Stimulated activated CD4-positive, alpha-beta T cell treated with anti-CD3 and anti-CD28 coated beads, Interleukin-15, amount 100 ng/mL, for 1 hour (primary cell): ENCODE measurements at places on chromosomes 1 and 21.

DNA sequence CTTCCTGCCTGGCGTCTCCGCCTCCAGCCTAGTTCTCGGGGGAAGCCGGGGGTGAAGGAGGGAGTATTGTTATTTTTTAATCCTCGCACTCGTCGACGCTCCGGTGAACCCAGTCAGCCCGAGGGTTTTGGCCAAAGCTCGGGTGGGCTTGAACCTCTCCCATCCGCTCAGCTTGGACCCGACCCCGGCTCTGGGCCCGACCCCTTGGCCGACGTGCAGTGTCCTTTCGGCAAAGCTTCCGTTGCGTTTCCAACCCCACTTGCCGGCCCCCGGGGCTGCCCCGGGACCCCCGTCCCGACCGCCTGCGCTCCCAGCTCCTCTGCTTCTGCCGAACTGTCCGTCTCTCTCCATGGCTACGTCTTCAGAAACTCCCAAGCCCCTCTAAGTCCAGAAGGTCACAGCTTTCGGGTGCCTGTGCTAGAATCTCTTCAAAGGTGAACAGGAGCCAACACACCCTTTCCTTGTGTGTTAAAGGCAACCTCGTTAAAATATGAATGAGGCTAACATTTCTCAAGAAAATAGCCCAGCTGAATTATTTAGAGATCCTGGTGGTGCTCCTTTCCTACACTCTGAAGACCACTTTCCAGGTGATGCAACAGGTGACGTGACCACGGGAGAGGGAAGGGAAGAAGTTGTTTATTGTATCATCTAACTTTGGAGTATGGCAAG is 647 bp downstream of the DESI2 start:
- no peak for DNase-seq

GRCh38 chr1:193094112-193094511 is 11.1 kb downstream of the GLRX2 start:
- no peak for DNase-seq

DNA sequence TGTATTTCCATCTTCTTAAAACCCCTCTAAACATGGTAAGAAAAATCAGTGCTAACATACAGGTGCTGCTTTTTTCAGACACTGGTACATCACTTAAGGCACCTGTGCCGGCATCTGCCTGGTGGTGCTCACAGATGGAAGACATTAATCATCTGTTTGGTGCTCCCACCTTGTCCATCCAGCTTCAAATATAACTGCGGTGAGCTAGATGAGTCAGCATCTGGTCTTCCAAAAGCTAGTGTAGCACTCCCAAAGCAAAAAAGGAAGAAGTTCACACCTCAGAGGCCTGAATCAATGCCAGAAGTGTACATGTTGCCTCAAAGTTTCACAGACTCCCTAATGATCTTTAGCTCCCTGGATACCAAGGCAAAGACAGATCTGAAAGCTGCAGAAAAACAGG is 44.4 kb downstream of the TM2D1 start:
- no peak for DNase-seq

- DNase-seq, result no peak
Measured at GRCh38 chr1:67791261-67791660, 42.0 kb downstream of the GNG12 start.

DNA sequence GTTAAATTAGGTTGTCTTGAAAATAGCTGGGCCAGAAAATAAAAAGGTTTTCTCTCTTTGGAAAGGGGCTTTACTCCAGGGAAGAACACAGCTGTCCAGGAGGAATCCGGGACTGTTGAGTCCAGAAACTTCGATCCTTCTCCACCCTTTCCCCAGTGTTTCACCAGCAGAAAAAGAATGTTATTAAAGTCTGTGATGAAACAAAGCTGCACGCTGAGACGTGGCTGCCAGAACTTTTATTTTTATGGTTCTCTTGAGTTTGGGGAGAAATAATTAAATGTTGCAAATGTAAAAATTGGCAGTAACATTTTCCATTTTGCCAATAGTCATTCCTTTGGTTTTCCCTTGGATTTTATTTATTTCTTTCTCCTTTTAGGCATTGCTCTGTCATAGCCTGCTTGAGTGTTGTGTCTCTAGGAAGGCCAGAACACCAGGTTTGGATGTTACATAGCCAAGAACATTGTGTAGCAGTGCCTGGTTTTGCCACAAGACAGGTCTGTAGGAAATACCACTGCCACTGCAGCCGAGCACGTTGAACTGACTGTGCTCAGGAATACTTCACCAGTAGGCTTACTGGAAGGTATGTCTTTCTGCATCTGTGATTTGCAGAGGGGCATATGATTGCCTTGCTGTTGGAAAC is 87.4 kb downstream of the ROR1 start:
- DNase-seq, result no peak

DNA sequence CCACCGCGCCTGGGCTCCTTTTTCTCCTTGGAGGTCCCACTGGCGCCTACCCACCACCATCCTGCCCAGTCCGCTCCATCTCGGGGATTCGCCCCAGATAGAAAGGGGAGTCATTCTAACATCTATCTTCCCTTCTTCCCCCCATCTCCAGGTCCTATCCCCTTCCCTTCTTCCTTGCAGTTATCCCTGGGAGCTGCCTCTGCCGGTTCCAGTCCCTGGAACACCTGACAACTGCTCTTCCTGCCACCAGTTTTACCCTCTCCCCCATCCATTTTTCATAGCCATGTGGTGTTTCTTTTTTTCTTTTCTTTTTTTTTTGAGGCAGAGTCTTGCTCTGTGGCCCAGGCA is 12.0 kb upstream of the COL16A1 start:
- DNase-seq, result no peak

- DNase-seq, result no peak
Measured at GRCh38 chr1:27544834-27545233, 54.9 kb upstream of the WASF2 start.

- DNase-seq, result no peak
Measured at GRCh38 chr1:113809670-113810602, 2.3 kb downstream of the RSBN1 start.

DNA sequence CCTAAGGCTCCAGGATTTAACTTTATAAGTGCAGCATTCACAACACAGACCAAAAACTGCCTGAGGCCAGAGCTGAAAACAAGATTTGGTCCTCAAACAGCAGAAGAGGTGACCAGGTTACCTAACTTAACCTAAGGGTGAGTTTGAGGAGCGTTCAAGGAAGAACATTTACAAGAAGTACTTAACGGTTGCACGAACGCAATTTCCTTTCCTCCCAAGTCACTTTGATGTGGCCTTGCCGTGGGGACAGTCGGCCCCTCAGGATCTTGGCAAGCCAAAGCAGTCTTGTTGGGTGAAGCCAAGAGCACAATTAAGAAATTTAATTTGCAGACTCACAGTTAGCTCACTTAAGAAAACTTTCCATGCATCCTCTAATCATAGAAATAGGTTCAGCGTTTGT is 202.6 kb upstream of the COA6 start:
- no peak for DNase-seq

DNA sequence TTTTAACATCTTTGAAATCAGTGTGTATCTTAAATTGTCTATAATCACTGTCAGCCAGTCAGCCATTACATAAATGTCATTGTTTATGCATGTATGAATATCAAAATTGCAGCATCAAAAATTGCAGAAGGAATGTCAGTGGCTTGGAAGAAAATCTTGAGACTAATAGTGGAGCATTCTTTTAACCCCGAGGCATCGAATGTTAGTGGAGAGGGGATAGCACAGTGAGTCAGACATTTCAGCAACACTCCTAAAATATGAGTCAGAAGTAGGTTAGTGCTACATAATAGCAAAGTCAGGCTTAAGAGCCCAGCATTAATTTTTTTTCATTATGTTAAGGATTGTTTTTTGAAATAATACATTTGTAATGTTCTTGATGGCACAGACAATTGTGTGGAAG is 45.5 kb downstream of the SNRPE start:
- DNase-seq, result no peak

DNA sequence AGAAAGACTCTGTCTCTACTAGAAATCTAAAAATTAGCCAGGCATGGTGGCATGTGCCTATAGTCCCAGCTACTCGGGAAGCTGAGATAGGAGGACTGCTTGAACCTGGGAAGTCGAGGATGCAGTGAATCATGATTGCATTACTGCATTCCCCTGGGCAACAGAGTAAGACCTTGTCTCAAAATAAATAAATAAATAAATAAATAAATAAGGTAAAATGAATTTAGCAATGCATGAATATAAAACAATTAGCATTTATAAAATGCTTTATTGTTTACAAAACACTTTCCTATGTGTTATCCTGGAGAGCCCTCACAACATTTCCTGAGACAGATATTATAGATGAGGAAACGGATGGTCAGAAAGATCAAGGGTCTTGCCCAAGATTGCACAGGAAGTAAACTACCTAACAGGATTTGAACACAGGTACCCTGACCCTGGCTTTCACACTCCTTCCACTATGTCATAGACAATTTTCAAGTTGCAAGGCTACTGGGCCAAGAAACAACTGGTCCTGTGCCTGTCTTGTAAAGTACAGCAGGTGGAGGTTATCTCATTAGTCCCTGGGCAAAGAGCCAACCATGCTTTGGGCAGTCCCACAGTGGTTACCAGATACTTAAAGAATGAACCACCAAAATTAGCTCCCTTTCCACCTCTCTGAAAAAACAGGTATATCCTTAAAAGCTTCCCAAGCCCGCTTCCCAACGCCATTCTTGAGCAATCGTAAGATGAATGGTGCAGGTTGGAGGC is 15.4 kb upstream of the VSIG8 start:
- DNase-seq, result no peak

- no peak for DNase-seq
Measured at GRCh38 chr1:238914346-238914745, 472.0 kb upstream of the CHRM3 start.

DNA sequence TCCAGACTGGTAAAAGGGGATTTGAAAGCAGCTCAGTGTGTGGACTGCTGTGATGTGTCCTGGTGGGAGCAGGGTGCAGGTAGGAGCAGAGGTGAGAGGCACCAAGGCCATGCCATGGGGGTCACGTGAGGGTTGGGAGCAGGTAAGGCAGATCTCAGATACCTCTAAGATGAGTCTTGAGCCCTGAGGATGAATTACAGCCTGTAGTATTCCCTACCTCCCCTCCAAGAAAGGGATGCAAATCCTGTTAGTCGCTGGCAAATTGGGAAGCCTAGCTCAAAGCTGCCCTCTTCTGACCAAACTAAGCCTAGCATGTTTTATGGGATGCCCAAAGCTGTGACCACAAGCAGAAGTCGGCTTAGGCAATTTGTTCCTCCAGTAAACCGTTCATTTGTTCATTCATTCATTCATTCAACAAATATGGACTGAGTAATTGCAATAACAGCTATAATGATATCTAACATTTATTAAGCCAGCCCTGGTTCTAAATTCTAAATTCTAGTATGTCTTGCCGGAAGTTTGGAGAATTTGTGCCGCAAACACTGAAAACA is 3.9 kb upstream of the NUAK2 start:
- DNase-seq, result no peak

DNA sequence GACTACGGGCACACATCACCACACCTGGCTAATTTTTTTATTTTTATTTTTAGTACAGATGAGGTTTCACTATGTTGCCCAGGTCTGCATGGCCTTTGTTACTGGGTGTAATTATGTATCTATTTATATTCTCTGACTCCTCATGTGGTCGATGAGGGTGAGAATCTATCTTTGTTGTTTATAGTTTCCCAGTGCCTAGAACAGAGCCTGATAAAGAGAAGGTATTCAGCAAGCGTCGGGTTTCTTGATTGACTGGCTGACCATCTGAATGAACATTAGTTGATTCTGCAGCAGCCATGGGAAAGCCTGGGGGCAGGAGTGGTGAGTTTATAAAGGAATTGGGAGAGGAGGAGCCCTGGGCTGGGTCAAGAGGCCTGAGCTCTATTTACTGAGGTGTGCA is 28.5 kb downstream of the SERINC2 start:
- DNase-seq, result no peak

DNA sequence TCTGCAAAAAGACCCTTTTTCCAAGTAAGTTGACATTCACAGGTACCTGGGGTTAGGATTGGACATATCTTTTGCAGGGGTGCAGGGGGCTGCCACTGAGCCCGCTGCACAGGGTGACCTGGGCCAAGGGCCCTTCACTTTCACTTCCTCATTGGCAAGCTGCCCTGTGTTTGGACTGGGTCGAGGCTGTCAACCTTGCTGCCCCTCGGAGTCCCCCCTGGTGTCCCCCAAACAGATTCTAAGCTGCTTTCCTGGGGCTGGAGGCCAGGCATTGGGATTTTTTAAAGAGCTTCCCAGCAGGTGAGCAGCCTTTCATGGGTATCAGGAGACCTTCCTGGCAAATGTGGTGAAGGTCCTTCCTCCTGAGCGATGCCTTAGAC is 7.9 kb upstream of the UMODL1 start:
- DNase-seq, result no peak

- no peak for DNase-seq
Measured at GRCh38 chr1:235295902-235296350, 32.1 kb downstream of the ARID4B start.

- DNase-seq, result no peak
Measured at GRCh38 chr21:45910155-45910547, 71.4 kb upstream of the COL6A1 start.

GRCh38 chr21:41186755-41187536 is 19.0 kb downstream of the BACE2 start:
- DNase-seq, result no peak

GRCh38 chr1:106289265-106289928 is 767.1 kb upstream of the PRMT6 start:
- no peak for DNase-seq

DNA sequence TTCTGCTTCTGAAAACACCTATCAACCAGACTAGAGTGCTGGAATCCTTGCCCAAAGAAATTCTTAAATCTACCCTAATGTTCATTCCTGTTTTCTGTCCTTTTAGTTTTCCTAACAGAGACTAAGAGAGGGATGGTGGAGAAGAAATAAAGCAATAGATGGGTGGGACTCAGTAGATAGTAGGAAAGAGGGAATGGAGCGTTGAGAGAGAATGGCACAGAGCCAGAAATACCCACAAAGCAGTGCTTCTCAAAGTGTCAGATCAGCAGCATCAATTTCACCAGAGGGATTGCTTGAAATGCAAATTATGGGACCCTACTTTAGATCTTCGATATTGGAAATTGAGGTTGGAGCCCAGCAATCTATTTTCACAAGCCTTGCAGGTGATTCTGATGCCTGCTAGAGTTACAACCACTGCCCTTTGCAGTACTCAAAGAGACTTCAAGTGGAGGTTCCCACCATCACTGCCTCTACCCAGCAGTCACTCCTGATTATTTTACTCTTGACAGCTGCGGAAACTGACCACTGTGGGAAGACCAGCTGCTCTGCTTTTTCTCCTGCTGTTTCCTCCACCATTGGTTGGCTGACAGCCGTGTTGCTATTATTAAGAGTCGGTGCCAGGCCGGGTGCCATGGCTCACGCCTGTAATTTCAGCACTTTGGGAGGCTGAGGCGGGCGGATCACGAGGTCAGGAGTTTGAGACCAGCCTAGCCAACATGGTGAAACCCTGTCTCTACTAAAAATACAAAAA is 11.4 kb upstream of the PRPF3 start:
- no peak for DNase-seq

GRCh38 chr1:27138927-27139326 is 16.0 kb downstream of the SLC9A1 start:
- DNase-seq, result no peak

- no peak for DNase-seq
Measured at GRCh38 chr21:18369115-18369514, 34.5 kb downstream of the TMPRSS15 start.

- no peak for DNase-seq
Measured at GRCh38 chr1:67792741-67793458, 40.4 kb downstream of the GNG12 start.

- DNase-seq, result no peak
Measured at GRCh38 chr1:86138746-86139145, 17.8 kb downstream of the COL24A1 start.

- DNase-seq, result no peak
Measured at GRCh38 chr1:155169541-155169940, 3.6 kb downstream of the KRTCAP2 start.

- DNase-seq, result no peak
Measured at GRCh38 chr1:189431447-189431846, 1046.2 kb downstream of the BRINP3 start.
